ENCODE measurements at places on chromosomes 1 and 21.

- no peak for DNase-seq
Observed at GRCh38 chr1:100441651-100442050, 89.3 kb downstream of the CDC14A start.

DNA sequence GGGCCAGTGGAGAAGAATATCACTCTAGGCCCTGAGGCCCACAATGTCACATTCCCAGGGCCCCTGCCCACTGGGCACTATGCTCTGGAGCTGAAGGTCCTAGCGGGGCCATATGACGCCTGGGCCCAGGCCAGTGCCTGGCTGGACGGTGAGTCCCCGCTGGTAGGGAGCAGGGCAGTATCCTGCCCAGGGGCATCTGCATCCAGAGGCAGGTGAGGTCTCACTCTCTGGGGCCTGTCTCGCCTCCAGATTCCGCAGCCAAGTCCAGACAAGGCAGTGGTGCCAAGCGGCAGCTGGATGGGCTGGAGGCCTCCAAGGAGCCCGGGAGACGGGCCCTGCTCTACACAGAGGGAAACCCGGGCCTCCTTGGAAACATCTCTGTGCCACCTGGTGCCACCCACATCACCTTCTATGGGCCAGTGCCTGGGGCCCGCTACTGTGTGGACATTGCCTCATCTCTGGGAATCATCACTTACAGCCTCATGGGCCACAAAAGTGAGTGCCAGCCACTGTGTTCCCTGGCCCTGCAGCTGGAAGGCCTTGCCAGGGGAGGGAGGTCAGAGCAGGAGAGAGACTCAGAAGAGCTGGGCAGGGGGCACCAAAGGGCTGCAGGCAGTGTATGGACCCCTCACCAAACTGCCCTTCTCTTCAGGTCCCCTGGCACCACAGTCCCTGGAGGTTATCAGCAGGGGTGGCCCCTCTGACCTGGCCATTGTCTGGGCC is 11.1 kb upstream of the PTPN7 start:
- no peak for DNase-seq

DNA sequence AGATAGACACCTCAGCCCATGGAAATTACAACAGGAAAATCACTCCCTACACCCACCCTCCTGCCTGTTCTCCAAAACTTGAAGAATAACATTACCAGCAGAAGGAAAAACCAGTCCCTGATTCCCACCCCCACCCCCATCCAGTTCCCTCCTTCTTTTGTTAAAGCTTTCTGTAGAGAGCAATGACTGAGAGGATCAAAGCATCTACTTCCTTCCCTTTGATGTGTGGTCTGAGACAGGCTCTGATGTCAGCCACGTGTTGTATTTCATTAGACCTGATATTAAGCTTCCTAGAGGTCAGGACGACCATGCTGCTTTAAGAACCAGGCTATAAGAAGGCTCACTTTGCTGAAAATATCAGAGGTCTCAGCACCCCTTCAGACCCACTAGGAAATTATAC is 73.9 kb upstream of the HAO2 start:
- DNase-seq, result no peak

- DNase-seq, result no peak
Observed at GRCh38 chr1:231926933-231927332, 300.3 kb downstream of the DISC1 start.

- DNase-seq, result no peak
Observed at GRCh38 chr1:63789856-63790605, 16.2 kb downstream of the ROR1 start.

DNA sequence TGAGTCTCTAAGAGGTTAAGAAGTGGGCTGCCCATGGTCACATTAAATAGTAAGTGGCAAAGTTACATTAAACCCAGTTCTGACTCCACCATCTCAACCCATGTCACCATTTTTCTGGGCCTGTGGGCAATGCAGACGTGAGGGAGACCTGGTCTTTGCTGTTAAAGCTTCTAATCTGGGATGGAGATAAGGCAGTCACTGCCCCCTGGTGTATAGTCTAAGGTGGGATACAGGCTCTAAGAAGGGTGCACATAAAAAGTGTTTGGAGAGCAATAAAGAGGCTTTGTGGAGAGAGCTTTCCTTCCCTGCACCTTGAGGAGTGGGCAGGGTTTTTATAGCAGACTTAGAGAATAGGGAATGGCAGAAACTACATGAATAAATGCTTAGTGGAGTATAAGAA is 141.3 kb downstream of the ROR1 start:
- DNase-seq, result no peak
